Stimulated activated naive CD4-positive, alpha-beta T cell treated with Interleukin-2 at 50 U/mL for 16 hours (primary cell): ENCODE measurements at places on chromosomes 7 and 10.

DNA sequence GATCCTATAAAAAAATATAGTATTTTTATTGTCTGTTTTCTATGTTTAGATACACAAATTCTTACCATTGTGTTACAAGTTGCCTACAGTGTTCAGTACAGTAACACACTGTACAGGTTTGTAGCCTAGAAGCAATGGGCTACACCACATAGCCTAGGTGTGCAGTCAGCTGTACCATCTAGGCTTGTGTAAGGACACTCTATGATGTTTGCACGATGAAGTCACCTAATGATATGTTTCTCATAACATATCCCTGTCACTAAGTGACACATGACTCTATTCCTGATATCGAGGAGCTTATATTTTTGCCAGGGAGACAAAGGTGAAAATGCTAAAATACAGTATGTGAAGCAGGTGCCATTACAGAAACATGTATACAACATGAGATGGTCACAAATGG, 18.6 kb downstream of the ZNF25 start:
- no peak for DNase-seq

- DNase-seq: no peak
Measured at GRCh38 chr7:138556771-138557484, 96.9 kb downstream of the TRIM24 start.

GRCh38 chr10:9381733-9382532, 1327.4 kb downstream of the GATA3 start:
- DNase-seq: no peak

DNA sequence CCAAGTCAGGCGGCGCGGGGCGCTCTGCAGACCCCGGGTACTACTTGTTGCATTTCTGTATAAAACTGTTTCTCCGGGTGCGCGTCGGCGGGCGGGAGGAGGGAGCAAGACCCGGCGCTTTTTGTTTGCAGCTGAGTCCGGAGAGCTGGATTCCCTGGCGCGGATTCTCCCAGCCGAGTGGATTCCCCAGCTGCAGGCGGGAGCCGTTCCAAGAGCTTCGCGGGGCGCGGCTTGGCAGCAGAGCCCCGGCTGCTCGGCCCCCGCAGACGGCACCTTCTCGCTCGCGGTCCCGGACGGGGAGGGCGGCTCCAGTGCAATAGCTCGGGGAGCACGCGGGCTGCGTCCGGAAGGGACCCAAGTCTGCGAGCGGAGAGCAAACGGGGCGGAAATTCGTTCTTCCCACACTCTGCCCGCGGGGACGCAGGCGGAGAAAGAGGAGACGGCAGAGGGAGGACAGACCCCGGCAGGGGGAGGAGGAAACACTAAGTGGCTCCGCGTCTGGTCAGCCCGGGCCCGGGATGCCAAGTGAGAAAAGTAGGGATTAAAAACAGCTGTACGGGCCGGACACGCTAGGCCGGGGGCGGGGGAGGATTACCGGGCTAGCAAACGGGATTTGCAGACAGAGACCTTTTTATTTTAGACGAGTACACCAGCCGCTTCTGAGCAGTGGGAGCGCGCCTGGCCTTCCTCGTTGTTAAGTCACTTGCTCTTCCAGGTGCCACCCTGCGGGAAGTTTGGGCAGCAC, at the start of gene TRIL:
Gene TRIL, minus strand, starts transcription at position 96 of the 745 bp plus-strand sequence. CDS start 284 bp downstream, outside the sequence.
- no peak for DNase-seq

DNA sequence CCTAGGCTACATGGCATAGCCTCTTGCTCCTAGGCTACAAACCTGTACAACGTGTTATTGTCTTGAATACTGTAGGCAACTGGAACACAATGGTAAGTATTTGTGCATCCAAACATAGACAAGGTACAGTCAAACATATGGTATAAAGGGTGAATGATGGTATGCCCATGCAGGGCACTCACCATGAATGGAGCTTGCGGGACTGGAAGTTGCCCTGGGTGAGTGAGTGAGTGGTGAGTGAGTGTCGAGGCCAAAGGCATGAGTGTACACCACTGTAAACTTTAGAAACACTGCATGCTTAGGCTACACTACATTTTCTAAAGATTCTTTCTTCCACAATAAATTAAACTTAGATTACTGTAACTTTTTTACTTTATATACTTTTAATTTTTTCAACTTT, 165.7 kb downstream of the PARD3 start:
- no peak for DNase-seq

DNA sequence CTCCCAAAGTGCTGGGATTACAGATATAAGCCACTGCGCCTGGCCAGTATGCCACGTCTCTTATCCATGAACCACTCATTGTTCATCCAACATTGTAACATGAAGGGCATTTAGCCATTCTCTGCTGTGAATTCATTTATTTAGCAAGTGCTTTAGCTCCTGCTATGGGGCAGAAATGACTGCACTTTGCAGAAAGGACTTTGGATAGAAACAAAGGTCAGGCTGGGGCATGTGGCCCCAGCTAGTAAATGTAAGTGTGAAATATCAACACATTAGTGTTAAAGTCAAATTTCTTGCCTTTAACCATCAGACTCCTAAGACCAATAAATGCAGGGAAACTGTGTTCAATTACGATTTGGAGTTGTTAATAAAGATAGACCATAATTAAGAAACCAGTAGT, 27.7 kb upstream of the TAX1BP1 start:
- DNase-seq: no peak

DNA sequence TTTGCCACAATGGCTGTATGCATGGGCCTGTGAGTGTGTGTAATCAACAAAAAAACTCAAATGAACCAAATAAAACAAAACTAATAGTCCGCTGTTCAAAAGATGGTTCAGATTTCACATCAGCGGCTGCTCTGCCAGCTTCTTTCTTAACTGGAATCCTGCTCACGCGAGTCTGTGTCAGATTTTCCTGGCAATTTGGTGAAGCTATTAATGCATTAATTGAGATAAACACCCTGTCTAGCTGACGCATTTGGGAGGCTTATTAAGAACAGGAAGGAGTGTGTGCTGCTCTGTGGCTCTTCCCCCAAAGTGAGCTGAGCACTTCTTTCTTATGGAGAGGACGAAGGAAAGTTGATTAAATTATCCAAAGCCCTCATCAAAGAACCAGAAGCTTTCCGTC, 336.6 kb upstream of the MKI67 start:
- DNase-seq: no peak

GRCh38 chr7:32074787-32075585, 4.8 kb upstream of the PDE1C start:
- no peak for DNase-seq

DNA sequence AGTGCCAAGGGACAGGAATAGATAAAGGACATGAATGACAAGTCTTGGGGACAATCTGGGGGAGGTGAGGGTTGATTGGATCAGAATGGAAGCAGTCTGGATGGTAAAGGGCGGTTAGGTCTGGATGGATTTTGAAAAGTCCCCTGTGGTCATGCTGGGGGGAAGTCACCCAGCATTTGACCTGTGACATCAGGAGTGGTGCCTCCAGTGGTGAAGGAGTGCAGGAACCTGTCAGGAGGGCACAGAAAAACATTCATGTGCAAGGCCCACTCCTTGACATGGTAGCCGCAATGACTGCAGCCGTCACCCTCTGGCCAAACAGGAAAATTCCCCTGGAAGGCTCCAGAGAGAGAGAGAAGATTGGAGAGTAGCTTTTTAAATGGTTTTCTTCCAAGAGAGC, 304.8 kb downstream of the GFRA1 start:
- DNase-seq: no peak

- no peak for DNase-seq
Measured at GRCh38 chr7:44533301-44534055, 7.7 kb downstream of the NPC1L1 start.

GRCh38 chr10:6918305-6918704, 338.2 kb upstream of the PRKCQ start:
- DNase-seq: peak; percentile 51
